ENCODE measurements at places on chromosomes 16 and 17. TPM values are rescaled to one million over a fixed set of nuclear protein-coding genes. Genes with fewer than 3 reads are reported as not detected.

The KRTAP1-1 gene
- total RNA-seq = not detected

The FKBP10 gene
- total RNA-seq = 167 TPM

The KRT20 gene
- total RNA-seq = not detected

The SEC14L5 gene
- total RNA-seq = 2.8 TPM

The TLCD3A gene
- 14.9 TPM for total RNA-seq

The HAP1 gene
- 0.38 TPM for total RNA-seq

The APOBR gene
- total RNA-seq = 0.60 TPM

Data from camera-type eye (tissue), 1 donor.